ENCODE measurements at places on chromosomes 1 and 21.

GRCh38 chr21:17352996-17353655 lies 159.7 kb upstream of the CXADR start:
- DNase-seq = no peak

DNA sequence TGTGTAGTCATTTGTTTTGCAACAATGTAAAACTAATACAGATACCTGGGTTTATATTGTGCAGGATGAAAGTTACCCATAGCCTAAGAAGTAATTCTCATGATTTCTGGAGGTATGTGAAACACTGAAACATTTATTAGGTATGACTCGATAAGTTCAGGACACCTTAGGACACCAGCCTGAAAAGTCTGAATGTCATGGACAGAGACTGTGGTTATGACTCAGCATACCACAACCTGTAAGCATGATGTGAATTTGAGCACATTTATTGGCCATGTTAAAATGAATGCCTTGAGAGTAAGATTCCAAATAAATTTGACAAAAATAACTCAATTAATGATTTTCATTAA lies 1471.7 kb upstream of the B3GALT2 start:
- no peak for DNase-seq

- no peak for DNase-seq
Observed at GRCh38 chr1:57167997-57168396, 202.2 kb upstream of the C8B start.

GRCh38 chr1:16392740-16393569 lies 25.9 kb downstream of the SZRD1 start:
- no peak for DNase-seq

- DNase-seq = no peak
Observed at GRCh38 chr1:79373481-79374125, 367.1 kb upstream of the ADGRL4 start.
